Muscle of back (tissue), 13 donors: ENCODE measurements at places on chromosomes 2 and 18. TPM values are rescaled to one million over a fixed set of nuclear protein-coding genes. Genes with fewer than 3 reads are reported as not detected.

HOXD8 gene
- polyA plus RNA-seq = 30.6 TPM

GPATCH11 gene
- polyA plus RNA-seq = 8.0 TPM

HIBCH gene
- polyA plus RNA-seq = 34.8 TPM

KCNG2 gene
- 0.22 TPM for polyA plus RNA-seq

POTEI gene
- 0.03 TPM for polyA plus RNA-seq

RAPGEF4 gene
- polyA plus RNA-seq = 3.4 TPM

TBR1 gene
- 0.09 TPM for polyA plus RNA-seq

TLX2 gene
- 0.08 TPM for polyA plus RNA-seq

DSG1 gene
- polyA plus RNA-seq = 28.0 TPM

KLHL41 gene
- polyA plus RNA-seq = 3,511 TPM

TUBA3D gene
- polyA plus RNA-seq = 0.94 TPM

CNDP2 gene
- polyA plus RNA-seq = 53.7 TPM

SNX17 gene
- polyA plus RNA-seq = 81.3 TPM

GCG gene
- 14.4 TPM for polyA plus RNA-seq

DNAH7 gene
- polyA plus RNA-seq = 0.07 TPM

CFAP221 gene
- 0.87 TPM for polyA plus RNA-seq

SLC40A1 gene
- 55.6 TPM for polyA plus RNA-seq

ASXL2 gene
- polyA plus RNA-seq = 14.5 TPM

TOGARAM2 gene
- polyA plus RNA-seq = 1.3 TPM

RND3 gene
- polyA plus RNA-seq = 57.7 TPM

OTOS gene
- not detected for polyA plus RNA-seq

POMC gene
- polyA plus RNA-seq = 1.3 TPM

HOXD13 gene
- not detected for polyA plus RNA-seq

GPR45 gene
- not detected for polyA plus RNA-seq

RFX8 gene
- polyA plus RNA-seq = 3.3 TPM

CCBE1 gene
- polyA plus RNA-seq = 3.2 TPM

TAF1B gene
- polyA plus RNA-seq = 10.0 TPM

LRRFIP1 gene
- 173 TPM for polyA plus RNA-seq

KCNE4 gene
- 4.6 TPM for polyA plus RNA-seq
